ENCODE measurements at places on chromosomes 12 and 14.

DNA sequence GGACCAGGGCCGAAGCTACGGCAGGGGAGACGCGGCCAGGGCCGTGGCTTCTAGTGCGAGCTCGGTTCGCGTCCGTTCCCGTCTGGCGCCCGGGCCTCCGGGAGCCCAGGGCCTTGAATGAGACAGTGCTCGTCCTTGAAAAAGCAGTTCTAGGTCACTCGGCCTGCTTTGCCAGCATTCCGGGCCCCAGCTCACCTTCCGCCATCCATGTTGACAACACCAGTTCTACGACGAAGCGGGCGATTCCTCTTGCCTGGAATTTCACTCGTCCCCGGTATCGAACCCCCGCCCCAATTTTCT lies 4.5 kb downstream of the OR10AD1 start:
- DNase-seq: no peak

DNA sequence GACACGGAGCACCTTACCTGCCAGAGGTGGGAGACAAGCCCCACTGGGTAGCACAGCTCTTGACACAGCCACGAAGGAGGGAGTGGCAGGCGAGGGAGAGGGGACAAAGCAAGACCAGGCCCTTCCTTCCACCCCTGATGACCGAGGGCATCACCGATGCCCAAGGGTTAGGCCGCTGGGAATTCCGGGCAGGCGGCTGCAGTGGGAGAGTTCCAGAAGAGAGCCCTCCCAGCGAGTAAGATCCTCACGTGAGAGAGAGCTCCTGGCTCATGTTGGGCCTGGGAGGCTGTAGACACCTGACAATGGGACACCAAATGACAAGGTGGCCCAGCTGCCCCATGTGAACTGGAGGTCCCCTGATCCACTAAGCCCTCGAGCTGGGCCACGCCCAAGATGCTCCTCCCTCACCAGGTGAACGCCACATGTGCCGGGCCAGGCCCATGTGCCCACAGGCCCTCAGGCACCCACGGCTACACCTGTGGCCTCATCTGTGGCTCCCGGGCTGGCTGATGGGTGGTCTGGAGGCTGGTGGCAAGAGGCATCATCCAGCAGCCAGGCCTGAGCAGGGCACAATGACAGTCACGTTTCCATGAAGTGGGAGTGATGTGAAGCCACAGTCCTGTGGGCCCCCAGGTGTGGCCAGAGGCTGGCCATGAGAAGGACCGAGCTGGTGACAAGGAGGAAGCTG lies 32.1 kb upstream of the C14orf180 start:
- DNase-seq: no peak

DNA sequence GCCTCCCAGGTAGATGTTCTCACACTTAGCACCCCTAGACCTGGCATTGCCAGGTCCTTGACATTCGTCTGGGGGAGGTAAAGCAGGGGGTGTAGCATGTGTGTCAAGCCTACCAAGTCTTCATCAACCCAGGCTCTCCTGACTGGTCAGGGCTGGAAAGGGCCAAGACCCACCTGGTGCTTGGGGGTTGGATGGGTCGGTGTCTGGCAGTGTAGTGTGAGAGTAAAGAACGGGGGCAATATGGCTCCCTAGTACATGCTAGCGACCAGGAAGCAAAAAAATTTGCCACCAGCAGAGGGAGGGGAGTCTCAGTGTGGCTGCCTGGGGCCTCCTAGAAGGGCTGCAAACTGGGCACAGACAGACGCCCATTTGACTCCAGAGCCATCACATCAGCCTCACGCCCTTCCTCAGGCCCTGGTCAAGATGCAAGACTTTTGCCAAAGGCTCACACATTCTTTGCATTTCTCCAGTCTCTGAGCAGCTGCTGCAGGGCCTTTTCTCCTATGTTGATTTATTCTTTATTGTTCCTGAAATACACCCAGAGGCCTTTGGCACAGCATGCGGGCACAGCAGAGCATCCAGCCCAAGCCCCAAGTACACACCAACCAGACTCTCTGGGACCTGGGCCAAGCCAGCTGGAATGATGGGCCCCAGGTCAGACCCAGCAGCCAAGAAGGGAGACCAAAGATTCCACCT lies 38.3 kb upstream of the PNMA1 start:
- peak; percentile 58 for DNase-seq

- no peak for DNase-seq
Measured at GRCh38 chr12:98799822-98800221, 154.7 kb downstream of the APAF1 start.

- DNase-seq: no peak
Measured at GRCh38 chr12:14545144-14546124, 22.2 kb downstream of the PLBD1 start.

DNA sequence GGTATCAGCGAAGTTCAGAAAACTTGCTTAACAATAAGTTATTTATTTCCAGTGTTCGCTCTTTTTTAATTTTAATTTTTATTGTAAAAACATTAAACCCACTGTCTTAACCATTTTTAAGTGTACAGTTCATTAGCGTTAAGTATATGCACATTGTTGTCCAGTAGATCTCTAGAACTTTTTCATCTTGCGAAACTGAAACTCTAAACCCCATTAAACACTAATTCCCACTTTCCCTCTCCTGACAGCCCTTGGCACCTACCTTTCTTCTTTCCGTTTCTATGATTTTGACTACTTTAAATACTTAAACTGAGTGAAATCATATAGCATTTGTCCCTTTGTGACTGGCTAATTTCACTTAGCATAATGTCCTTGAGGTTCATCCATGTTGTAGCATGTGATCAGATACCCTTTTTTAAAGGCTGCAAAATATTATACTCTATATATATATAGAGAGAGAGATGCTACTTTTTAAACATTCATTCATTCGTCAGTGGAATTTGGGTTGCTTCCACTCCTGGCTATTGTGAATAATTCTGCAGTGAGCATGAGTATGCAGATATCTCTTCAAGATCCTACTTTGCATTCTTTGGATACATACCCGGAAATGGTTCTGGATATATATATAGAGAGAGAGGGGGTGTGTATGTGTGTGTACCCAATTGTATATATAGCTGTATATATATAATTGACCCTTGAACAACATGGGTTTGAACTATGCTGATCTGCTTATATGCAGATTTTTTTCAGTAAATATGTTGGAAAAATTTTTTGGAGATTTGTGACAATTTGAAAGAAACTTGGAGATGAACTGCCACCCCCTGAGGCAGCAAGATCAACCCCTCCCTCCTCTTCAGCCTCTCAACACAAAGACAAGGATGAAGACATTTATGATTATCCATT lies 74.7 kb upstream of the EVL start:
- DNase-seq: no peak

GRCh38 chr14:89792489-89793366 lies 161.8 kb downstream of the EFCAB11 start:
- DNase-seq: peak; percentile 92

GRCh38 chr12:48788854-48789775 lies at the start of gene ADCY6:
Gene ADCY6, minus strand, starts transcription at chr12:48789089. Its CDS starts 5,655 bp downstream, at chr12:48783434.
- DNase-seq: peak; percentile 79

- no peak for DNase-seq
Measured at GRCh38 chr12:94623161-94623920, 27.0 kb downstream of the TMCC3 start.

DNA sequence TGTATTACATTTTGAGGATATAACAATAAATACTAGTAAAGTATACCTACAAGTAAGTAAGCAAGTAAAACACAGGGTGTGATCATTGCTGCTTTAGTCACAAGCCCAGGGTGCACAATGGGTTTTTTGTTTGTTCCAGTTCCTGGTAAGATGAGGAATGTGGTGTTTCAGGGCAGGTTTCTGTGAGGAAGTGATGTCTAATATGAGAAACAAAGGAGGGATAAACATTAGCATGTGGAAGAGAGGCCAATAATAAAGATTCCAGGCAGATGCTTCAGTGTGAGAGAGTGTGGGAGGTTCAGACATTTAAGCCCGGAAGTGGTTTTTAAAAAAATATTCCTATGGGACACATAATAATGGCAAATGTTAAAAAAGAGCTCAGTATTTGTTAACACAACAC lies 808.1 kb upstream of the USP15 start:
- DNase-seq: no peak

GRCh38 chr12:88986056-88986455 lies 366.2 kb downstream of the DUSP6 start:
- no peak for DNase-seq

- DNase-seq: no peak
Measured at GRCh38 chr12:13033476-13033875, 10.7 kb upstream of the FAM234B start.

DNA sequence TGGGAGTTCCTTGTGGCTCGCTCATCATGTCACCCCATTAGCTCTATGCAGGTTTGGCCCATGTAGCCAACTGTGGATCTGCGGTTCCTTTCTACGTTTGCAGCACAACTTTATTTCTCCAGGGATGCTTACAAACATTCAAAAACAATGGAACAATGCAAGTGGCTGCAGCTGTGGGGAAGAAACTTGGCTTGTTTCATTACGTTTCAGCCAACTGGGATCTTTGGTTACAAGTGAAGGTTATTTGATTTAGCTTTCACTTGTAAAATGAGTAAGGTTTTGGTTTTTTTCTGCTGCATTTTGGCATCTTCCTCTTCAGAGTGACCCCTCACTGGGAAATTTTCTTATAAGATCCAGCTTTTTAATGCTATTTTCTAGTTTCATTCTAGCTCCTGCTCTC lies 105.9 kb downstream of the PLXNC1 start:
- DNase-seq: no peak

GRCh38 chr14:22664261-22664660 lies 20.1 kb upstream of the OR6J1 start:
- DNase-seq: peak; percentile 51

DNA sequence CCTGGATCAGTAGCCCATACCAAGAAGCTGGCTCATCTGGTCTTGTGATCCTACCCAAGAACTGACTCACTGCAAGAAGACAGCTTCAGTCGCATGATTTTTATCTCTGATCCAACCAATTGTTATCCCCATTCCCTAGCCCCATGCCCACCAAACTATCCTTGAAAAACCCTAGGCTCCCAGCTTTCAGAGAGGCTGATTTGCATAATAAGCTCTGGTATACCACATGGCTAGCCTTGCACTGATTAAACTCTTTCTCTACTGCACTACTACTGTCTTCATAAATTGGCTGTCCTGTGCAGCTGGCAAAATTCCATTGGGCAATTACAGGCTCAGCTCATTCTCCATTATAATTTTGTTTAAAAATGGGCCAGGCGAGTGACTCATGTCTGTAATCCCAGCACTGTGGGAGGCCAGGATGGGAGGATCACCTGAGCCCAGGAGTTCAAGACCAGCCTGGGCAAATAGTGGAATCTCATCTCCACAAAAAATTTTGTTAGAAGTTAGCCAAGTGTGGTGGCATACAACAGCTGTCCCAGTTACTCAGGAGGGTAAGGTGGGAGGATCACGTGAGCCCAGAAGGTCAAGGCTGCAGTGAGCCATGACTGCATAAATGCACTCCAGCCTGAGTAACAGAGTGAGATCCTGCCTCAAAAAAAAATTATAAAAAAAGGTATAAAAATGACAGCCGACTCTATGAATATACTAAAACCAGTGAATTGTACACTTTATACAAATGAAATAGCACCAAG lies 76.7 kb upstream of the EIF5 start:
- DNase-seq: peak; percentile 26

- DNase-seq: no peak
Measured at GRCh38 chr14:90499908-90500664, 103.3 kb downstream of the CALM1 start.

DNA sequence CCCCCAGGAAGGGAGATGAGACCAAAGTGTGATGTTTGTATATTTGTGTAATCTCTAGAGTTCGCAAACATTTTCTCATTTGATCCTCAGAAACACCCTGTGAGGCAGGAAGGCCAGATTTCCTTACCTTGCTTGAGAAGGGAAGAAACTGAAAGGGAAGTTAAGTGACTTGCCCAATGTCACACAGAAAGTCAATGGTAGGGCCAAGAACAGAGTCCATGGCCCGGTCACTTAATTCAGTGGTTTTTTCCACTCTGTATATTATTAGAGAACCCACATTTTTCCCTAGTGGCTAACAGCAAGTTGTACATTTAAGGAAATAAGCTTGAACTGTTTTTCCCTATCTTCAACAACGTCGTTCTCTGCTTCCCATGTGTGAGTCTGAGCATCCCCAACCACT lies 25.6 kb upstream of the CHPT1 start:
- DNase-seq: no peak

- no peak for DNase-seq
Measured at GRCh38 chr14:53536446-53536845, 383.3 kb upstream of the DDHD1 start.

- DNase-seq: no peak
Measured at GRCh38 chr12:64571411-64571810, 38.9 kb upstream of the RASSF3 start.

DNA sequence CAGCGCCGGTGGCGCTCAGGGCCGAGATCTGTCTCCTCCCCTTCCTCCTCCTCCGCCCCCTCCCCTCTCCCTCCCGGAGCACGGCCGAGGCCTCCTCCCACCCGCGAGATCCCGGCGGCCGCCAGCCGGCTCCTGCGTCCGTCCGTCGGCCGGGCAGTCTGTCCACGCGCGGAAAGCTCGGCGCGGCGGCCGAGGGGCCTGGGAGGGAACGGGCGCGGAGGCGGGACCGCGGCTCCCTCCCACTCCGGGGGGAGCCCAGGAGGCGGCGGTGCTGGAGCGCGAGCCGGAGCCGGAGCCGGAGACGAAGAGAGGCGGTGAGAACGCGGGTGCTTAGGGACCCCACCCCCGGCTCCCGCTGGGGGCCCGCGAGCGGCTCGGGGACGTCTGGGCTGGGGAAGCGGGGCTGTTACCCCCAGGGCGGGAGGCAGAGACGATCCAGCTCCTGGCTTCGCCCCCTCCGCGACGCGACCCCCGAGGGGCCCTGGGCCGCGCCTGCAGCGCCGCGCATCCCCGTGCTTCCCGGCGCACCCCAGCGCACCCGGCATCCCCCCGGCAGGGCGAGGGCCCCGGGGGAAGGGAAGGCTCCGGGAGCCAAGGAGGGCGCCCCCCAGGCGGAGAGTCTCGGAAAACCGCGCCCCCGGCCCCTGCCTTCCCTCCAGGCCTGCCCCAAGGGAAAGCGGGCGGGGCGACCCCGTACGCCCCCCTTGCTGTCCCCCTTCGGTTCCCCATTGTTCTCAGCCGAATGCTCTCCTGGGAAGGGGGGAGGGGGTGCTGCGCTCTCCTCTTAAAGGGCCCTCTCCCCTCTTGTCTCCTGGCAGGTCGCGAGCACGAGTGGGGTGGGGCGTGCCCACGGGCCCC lies at the start of gene DTX1:
Gene DTX1 (plus strand): TSS at position 100 of the 858 bp plus-strand sequence. CDS start 1,463 bp downstream, outside the sequence.
- no peak for DNase-seq

- DNase-seq: no peak
Measured at GRCh38 chr12:132402831-132403416, 73.5 kb upstream of the GALNT9 start.

DNA sequence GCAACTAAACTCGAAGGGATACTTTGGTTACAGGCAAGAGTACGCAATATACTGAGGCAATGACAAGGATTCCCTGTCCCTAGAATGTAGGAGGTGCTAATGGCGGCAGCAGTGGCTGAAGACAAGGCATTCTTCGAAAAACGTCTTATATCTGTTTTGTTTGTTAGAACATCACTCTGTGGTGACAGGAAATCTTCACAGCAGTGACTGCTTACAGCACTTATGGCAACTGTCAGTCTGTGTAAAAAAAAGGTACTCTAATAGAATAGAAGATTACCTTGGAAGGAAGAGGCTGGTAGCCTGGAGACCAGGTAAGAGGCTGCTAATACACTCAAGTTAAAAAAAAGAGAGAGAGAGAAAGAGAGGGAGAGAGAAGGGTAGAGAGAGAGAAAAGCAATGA lies 131.7 kb downstream of the ST8SIA1 start:
- no peak for DNase-seq

All from fibroblast of villous mesenchyme (primary cell).